ENCODE measurements at places on chromosomes 5 and 9.

- no peak for DNase-seq
These were observed 30.5 kb downstream of the SERINC5 start for GRCh38 chr5:80225189-80225933.

GRCh38 chr5:160185626-160186360, 43.5 kb upstream of the FABP6 start:
- DNase-seq = no peak

- DNase-seq = no peak
These were observed 240.7 kb upstream of the DAPK1 start for GRCh38 chr9:87256973-87257372.

- no peak for DNase-seq
These were observed 60.3 kb downstream of the UBAP2 start for GRCh38 chr9:33988219-33988890.

DNA sequence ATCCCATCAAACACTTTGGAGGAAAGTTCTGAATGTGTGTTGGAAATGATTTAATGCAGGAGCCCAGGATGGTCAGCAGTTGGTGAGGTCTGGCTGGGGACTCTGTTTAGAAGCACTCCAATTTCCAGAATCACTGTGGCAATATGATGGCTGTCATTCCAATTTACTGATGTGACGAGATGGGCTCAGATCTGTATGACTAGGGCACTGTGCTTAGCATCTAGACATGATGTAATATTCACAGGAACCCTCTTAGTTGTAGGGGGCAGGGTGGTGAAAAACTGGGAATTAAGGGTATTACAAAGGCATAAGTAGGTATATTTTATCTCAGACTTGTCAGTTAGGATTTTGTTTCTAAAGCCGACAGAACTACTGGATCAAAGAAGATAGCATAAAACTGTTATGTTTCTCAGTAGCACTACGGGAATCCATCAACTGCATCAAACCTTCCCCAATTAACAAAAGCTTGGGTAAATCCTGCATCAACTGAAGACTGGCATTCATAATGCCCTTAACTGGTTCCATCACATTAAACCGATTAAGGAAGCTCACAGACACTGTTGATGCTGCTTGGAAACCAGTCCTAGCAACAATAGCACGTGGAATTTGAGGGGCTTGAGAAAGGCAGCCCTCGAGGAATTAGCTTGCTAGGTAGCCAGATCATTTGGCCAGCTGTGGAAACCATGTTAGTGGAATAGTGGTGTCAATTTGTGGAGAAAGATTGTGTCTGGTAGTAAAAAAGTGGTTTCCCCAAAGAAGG, 86.1 kb downstream of the SV2C start:
- no peak for DNase-seq
